ENCODE measurements at places on chromosomes 4 and X.

DNA sequence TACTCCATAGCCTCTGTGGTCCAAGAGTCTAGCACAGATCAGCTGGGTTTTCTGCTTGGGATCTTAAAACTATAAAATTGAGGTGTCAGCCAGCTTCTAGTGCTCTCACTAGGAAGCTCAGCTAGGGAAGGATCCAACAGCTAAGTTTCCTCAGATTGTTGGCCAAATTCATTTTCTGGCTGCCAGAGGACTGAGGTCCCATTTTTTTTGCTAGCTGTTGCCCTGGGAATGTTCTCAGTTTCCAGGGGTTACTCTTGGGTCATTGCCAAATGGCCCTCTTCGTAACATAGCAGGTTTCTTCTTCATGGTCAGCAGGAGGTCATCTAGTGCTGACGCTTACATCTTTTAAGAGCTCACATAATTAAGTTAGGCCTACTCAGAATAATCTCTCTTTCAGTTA is 2178.2 kb downstream of the ARAP2 start:
- DNase-seq: no peak

- DNase-seq: no peak
Observed at GRCh38 chr4:168723020-168723419, 226.2 kb downstream of the PALLD start.

DNA sequence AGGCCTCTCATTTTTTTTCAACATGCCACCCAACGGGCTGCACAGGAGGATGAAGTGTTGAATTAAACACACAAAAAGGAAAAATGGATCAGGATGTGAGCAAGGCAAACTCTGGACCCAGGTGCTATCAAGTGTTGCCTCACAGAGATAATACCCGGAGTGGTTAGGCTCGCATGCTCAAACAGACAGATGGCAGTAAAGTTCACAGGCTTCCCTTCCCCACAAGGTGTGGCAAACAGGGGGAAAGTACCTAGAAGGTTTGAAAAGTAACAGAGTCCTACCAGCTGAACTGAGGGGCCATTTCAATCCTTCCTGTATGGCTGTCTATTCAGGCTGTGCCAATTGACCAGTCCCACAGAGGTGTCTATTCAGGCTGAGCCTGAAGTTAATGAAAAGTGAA is 123.9 kb upstream of the GC start:
- no peak for DNase-seq

- no peak for DNase-seq
Observed at GRCh38 chr4:71304289-71304850, 34.5 kb upstream of the SLC4A4 start.

DNA sequence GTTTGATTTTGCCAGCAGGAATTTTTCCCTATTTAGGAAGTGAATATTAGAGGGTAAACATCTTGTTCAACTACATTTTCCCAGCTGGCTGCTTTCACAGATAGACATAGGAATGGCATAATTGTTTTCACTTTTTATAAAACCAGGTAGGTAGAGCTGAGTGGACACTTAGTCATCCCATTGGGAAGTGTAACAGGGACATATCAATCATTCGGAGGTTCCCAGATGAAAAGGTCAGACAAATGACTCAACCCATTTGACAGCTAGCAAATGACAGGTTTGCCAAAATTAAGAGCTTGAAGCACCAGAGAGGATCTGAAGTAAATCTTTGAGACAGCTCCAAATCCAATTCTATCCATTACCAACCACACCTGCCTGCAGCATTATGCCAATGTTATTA is 205.3 kb downstream of the SLC39A8 start:
- no peak for DNase-seq

DNA sequence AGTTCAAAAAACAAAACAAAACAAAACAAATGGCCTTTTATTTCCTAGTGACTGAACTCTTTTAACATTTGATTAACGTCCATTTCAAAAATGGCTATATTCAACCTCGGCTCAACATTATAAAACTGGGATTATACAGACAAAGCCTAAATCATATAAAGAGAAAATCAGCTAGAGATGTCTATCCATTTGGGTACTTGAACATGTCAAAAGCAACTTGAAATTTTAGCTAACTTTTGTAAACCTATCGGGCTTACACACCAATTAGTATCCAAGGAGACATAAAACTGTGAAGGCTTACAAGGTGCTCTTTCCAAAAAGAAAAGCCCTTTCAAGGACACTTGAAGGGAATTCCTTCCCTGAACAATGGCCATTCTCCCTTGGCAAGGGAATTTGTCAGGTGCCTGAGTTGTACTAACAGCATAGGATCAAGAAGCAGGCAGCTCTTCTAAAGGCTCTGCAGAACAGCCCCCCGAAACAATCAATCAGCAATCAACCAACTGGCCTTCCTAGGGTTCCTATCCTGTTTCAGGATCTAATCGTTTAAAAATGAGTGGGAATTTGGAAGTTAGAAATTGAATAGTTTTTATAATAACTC is 633.7 kb upstream of the HTR2C start:
- DNase-seq: no peak
